ENCODE measurements at places on chromosomes 2 and 18.

- no peak for DNase-seq
Measured at GRCh38 chr18:5891854-5892215, 3.5 kb downstream of the TMEM200C start.

GRCh38 chr2:48322251-48322650 lies 207.7 kb upstream of the STON1 start:
- DNase-seq, result no peak

GRCh38 chr2:171391532-171391931 lies 42.3 kb downstream of the METTL8 start:
- no peak for DNase-seq

DNA sequence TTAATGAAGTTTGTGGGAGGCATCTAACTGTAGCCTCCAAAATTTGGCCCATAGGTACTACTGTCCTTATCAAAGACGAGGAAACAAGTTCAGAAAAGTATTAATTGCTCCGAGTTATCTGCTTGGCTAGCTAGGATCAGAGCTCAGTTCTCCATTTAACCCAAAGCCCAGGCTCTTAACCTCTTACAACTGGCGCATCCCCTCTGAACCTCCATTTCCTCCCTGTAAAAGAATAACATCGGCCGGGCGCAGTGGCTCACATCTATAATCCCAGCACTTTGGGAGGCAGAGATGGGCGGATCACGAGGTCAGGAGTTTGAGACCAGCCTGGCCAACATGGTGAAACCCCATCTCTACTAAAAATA lies 3.5 kb upstream of the MSH6 start:
- no peak for DNase-seq

DNA sequence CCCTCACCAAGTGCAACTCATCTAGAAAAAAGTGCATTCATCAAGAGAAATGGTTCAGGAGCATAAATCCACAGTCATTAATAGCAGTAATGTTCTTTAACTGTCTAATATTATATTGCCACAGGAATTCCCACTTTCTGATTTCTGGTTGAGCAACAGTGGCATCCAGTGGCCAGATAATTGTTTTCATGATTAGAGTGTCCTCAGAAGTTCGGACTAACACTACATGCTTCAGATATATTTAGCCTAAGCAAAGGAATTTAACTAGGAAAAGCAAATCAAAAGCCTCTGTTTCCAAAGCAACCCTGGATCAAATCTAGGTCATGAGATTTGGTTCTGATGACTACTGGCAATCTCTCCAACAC lies 9.8 kb upstream of the ERBB4 start:
- no peak for DNase-seq

GRCh38 chr2:38077431-38077769 lies 1.4 kb upstream of the CYP1B1 start:
- DNase-seq, result no peak

DNA sequence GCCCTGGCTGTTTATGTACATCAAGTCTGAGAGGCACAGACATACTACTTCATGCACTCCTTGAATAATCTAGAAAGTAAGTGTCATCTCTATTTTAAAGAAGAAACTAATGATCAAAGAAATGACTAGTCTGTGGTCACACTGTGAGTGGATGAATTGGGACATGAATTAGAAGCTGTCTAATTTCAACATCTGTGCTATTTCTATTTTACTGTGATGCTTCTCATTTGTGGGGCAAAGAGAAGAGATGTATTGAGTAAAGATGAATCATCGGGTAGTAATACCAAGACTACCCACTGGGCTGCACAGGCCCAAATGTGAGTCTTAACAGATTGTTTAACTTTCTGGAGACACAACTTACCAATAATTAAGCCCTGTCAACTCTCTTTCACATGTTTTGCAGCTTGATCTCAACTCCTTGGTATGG lies 42.4 kb upstream of the MTIF2 start:
- no peak for DNase-seq

DNA sequence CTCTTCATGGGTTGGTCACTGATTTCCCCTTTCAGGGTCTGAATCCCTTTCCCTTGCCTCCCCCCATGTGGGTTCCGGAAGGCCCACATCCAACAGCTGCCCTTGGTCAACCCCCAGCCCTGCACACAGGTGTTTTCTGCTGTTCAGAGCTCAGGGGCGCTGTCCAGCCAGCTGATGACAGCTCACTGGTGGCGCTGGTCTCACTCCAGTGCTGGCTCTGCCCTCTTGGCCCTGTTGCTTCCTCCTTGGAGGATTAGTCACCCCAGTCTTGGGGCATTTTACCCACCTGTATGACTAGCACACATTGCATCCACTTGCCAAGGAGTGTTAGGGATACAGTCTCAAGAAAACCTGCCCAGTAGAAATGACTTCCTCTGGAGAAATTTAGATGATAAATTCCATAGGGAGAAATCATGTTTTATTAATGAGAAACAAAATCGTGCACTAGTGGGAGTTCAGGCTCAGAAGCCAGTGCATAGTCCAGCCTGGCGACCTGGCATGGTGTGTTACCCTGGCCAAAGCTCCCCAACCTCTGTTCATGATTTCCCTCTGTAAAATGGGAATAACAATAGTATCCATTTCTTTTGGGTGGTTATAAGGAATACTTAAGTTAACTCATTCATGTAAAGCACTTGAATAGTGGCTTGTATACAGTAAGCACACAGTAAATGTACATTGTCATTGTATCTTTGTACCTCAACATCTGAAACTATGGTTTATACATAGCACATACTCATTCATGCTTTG lies 21.6 kb downstream of the CRIM1 start:
- DNase-seq, result no peak

DNA sequence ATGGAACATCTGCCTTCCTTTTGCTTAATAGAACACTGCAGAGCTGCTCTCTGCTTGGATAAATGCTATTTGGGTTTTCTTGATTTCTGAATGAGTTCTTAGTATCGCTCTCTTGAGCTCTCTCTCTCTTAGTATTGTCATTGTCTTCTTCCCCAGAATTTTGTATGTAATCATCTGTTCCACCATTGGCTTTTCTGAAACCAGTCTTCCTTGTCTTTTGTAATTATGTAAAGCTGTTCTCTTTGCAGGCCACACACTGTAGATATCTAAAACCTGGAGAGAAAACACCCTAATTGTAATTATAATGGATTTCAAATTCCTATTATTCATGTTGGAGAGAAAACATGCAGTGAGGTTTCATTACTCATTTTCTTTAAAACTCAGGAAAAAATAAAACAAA lies 333.1 kb upstream of the CHAC2 start:
- no peak for DNase-seq

GRCh38 chr18:12443551-12443950 lies 35.8 kb downstream of the PRELID3A start:
- no peak for DNase-seq

DNA sequence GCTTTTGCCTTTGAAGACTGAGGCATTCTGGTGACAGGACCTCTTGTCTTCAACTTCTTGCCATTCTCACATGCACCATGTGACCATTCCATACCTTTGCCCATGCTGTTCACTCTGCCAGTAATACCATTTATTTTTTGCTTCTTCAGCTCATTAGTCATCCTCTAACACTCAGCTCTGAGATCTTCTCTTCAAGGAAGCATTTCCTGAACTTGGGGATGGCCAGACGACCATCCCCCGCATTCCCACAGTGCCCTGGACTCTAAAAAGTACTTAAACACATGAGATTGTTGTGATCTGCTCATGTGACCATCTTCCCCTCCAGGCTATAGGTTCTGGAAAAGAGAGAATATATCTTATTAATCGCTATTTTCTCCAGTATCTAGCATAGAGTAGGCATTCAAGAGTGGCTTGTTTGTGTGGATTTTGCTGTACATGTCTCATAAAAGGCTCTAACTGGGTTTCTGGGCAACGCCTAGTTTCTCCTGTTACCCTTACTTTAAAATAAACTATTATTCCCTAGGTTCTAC lies 33.9 kb downstream of the PAX3 start:
- DNase-seq, result no peak

DNA sequence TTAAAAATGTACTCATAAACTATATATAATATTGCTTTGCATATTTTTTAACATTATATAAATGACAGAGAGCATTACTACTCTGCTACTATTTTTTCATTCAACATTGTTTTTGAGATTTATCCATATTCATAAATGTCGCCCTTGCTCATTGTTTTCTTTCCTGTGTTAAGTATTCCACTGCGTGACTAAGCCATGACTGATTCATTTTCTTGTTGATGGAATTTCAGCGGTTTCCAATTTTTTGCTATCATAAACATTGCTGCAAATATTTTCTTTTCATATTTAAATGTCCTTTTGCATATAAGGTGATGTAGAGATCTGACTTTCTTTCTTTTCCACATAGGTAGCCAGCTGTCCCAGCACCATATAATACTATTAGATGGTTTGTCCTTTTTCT lies 57.6 kb downstream of the SFXN5 start:
- no peak for DNase-seq

GRCh38 chr2:23659773-23660172 lies 267.1 kb downstream of the ATAD2B start:
- no peak for DNase-seq

DNA sequence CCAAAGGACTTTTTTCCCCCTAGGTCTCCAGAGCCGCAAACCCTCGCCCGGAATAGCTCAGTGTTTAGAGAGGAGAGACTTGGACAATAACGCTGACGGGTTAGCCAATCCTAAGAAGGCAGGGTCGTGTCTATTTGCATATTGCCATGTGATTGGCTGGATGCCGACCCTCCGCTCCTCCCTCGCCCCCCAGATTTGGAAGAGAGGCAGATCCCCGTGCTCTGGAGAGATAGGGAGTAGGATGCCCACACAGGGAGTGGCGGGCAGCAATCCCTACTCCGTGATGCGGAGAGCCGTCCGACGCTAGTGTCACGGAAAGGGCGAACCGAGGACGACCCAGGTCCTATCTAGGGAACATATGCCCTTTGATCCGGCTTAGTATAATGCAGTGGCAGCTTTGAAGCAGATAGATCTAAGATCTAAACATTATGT lies 1.4 kb downstream of the WNT6 start:
- no peak for DNase-seq

DNA sequence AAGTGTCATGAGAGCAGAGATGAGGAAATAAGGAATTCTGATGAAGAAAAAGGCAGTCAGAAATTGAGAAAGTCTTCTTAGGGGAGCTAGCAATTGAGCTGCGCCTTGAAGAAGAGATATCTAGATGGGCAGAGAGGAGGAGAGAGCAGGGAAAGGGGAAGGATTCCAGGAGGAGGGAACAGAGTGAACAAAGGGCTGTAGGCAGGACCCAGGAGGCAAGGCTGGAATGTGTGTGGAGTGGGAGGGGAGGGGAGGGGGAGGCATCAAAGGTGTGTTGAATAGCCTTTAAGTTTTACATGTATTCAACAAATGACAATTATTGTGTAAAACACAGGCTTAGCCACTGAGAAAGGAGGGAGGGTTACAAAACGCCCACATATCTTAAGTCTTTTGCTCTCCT lies 164.5 kb downstream of the TDRD15 start:
- DNase-seq, result no peak

- no peak for DNase-seq
Measured at GRCh38 chr2:142980246-142981068, 103.0 kb downstream of the KYNU start.

DNA sequence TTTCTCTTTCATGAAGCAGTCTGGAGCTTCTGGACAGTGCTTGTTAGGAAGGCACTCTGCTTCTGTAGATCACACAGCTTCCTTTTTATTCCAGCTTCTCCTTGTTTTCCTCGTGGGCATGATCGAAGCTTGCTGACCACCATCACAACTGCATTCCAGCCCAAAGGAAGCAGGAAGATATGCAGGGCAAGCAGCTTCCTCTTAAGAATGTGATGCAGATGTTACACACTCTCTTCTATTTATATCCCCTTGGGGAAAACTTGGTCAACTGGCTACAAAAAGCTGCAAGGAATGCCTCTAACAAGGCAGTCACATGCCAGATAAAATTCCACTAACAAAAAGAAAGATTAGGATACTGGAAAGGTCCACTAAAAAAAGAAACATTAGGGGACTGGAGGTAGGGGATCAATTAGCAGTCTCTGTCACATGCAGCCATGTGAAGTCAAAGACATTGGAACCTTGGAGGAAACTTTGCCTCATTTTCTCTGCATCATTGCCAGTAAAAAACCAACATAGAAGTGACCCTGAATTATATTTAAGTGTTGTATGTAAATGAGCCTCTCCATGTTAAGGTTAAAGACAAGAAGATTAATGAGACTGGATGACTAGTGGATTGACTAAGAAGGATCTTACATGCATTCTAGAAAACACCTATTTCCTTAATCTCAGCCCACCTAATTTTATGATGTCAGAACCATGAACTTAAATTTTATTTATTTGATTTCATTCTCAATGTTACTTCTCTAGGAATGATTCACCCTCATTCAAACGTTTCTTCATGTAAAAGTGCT lies 98.3 kb downstream of the NAB1 start:
- DNase-seq, result no peak

GRCh38 chr18:38571651-38572050 lies 1006.1 kb upstream of the CELF4 start:
- DNase-seq, result no peak

DNA sequence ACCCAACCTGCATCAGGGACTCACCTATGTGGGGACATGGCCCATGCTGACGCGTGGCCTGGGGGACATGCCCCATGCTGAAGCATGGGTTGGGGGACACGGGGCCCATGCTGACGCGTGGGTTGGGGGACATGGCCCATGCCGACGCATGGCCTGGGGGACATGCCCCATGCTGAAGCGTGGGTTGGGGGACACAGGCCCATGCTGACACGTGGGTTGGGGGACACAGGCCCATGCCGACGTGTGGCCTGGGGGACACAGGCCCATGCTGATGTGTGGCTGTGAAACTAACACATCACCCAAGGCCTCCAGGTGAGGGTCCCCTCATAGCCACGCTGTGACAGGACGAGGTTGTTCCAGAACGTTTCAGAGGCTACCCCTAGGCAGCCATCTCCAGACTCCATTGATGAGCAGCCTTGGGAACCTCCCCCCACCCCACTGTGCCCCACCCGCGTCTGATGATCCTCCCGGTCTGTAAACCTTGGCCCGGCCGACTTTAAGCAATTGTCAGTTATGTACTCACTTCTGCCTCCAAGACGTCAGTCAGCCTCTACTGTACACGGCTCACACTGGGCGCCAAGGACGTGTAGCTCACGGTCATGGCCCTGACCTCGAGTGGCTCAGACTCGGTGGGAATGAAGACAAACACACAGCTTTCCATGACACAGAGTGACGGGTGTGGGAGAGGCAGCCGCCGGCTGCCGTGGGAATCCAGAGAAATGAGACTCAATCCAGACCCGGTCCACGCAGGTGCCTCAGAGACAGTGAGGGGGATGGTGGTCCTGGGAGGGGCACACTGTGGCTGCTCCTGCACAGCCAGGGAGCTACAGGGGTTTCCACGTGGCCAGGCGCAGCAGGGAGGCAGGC lies 50.2 kb upstream of the SLC66A3 start:
- DNase-seq, result no peak

GRCh38 chr18:24770311-24771024 lies 310.0 kb downstream of the HRH4 start:
- DNase-seq, result no peak

DNA sequence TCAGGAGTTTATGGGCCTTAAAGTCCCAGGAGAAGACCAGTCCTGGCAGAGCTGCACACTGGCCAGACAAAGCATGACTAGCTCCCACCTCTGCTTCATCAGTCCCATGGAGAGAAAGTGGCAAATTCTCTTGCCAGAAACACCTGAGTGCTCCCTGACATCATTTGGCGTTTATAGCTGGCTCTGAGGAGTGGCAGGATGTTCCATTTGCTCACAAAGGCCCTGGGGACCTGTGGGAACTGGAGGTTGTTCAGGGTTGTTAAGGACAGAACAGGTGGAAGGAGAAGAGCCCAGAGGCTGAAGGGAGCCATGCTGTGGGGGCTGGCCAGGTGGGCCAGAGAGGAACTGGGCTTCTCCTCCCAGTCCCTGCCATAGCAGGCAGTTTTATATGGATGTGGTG lies 56.1 kb downstream of the RPL37A start:
- DNase-seq, result no peak

GRCh38 chr2:42436370-42436769 lies 57.4 kb downstream of the KCNG3 start:
- no peak for DNase-seq

All from activated CD8-positive, alpha-beta memory T cell treated with anti-CD3 and anti-CD28 coated beads for 1 hour (primary cell).